ENCODE measurements at places on chromosomes 3 and 15.
A peak's percentile ranks its signal among the peaks of the same experiment; 100 is the strongest.

DNA sequence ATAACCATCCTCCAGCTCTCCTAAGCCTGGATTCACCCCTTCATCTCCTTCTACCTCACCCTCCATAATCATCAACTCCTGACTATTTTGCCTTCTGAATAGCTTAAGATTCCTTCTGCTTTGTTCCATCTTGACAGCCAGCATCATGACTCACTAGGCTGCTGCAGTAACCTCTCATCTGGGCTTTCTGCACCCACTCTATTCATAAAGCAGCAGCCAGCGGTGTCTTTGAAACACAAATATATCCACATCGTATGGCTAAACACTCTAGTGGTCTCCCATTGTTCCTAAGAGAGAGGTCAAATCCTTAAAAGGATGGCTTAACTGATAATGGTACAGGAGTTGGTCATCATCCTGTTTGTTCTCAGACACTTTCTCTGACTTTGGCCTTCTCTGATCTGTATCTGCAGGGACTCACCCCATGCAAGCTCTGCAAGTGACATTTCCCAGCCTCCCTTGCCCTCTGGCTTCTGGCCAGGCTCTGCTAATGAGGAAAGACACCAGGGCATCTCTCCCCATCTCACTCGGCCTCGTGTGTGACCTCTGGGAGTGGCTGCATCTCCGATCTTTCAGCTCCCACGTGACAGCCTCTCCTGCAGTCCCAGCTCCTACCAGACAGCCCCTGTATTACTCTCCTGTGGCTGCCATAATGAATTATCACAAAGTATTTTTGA, 6.2 kb downstream of the GRK7 start:
- DNase-seq, result no peak

- no peak for DNase-seq
Observed at GRCh38 chr15:51727141-51727897, 10.1 kb downstream of the LYSMD2 start.

DNA sequence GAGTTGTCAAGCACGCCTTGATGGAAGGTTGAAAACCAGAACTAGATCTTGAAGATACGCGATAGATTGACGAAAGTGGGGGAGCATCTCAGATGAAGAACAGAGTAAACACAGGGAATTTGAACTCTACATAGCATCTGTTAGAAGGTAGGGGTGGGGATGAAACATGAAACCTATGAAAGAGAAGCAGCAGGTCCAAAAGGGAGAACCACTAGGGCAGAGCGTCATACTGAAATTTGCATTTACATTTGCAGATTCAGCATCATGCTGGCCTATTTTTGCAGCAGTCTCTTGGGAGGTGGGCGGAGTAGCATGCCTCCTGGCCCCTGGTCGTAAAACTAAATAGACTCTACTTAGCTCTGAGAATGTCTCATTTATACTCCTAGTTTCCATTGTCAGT, 46.1 kb upstream of the RASGRP1 start:
- peak; percentile 65 for DNase-seq

- DNase-seq, result no peak
Observed at GRCh38 chr15:71219645-71220044, 104.4 kb downstream of the THSD4 start.

GRCh38 chr15:100224206-100225185, 117.3 kb downstream of the ADAMTS17 start:
- no peak for DNase-seq

- no peak for DNase-seq
Observed at GRCh38 chr3:6736836-6737629, 123.9 kb upstream of the GRM7 start.

DNA sequence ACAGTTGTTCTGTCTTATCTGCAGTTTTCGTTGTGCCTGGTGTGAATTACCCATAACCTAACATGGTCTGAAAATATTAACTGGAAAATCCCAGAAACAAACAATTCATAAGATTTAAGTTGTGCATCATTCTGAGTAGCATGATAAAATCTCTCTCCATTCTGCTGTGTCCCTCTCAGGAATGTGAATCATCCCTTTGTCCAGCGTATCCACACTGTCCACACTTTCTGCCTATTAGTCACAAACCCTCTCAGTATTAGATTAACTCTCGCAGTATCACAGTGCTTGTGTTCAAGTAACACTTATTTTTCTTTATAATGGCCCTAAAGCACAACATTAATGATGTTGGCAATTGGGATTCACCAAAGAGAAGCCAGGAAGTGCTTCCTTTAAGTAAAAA, 203.2 kb downstream of the CGGBP1 start:
- DNase-seq, result no peak

- no peak for DNase-seq
Observed at GRCh38 chr3:177468331-177468730, 271.0 kb upstream of the TBL1XR1 start.

Data from activated CD4-positive, alpha-beta memory T cell treated with anti-CD3 and anti-CD28 coated beads, Interleukin-2, amount 10 ng/mL, durations not matched to agents 7 days and 5 days (primary cell).